ENCODE measurements at places on chromosomes 1 and 21.
A peak's percentile ranks its signal among the peaks of the same experiment; 100 is the strongest.

GRCh38 chr21:45074048-45074817 lies at the start of gene ADARB1:
Gene ADARB1, plus strand, starts transcription at chr21:45074580. Its CDS starts 97,077 bp downstream, at chr21:45171657.
- peak; percentile 69 for DNase-seq

DNA sequence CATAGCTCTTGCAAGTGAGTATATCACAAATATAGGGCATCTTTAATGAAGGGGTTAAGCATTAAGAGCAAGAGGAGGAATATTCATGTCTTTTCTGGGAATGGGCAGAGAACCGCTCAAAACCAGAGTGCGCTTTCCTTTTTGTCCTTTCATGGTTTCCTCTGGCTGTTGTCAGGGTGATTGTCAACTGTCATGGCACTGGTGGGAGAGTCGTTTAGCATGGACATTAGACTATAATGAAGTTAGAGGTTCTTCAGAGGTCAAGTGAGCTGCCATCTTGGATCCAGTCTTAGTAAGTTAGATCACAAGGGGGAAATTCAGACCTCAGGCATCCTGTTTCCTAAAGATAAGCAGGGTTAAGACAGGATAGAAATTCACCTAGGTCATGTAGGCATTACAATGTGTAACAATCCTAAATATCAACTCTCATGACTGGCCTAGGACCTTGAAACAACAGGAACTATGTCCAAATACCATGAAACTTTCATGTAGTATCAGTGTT lies 12.1 kb upstream of the COA6 start:
- DNase-seq: no peak

DNA sequence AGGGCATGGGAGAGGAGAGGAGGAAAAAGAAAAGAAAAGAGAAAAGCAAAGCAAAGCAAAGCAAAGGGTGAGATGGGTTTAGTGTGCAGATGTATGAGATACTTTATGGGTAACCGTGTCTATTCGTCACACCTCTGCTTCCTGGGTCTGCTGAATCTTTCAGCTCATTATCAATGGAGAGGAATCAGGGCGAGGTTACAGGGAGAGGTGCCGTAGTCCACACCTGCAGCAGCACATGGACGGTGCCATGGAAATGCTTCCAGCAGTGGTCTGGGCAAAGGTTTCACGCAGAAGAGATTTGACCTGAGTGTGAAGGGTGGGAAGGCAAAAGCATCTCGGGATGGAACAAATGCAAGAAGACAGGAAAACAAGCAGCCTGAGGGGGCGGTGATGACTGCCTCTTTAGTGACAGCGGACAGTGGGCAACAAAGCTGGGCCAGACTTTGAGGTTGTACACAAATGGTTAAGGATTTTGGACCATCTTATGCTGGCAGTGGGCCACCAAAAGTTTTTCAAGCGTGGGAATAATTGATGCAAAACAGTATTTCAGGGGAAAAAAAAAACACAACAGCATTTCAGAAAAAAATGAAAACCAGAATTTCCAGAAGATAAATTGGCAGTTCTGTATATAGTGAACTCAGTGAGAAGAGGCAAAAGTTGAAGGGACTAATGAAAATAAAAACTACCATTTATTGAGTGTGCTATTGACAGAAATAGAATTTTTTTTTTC lies 19.5 kb upstream of the SRP9 start:
- DNase-seq: no peak

- peak; percentile 84 for DNase-seq
Measured at GRCh38 chr1:1137256-1138045, 21.6 kb upstream of the C1orf159 start.

- no peak for DNase-seq
Measured at GRCh38 chr1:226364514-226364899, 43.4 kb downstream of the PARP1 start.

DNA sequence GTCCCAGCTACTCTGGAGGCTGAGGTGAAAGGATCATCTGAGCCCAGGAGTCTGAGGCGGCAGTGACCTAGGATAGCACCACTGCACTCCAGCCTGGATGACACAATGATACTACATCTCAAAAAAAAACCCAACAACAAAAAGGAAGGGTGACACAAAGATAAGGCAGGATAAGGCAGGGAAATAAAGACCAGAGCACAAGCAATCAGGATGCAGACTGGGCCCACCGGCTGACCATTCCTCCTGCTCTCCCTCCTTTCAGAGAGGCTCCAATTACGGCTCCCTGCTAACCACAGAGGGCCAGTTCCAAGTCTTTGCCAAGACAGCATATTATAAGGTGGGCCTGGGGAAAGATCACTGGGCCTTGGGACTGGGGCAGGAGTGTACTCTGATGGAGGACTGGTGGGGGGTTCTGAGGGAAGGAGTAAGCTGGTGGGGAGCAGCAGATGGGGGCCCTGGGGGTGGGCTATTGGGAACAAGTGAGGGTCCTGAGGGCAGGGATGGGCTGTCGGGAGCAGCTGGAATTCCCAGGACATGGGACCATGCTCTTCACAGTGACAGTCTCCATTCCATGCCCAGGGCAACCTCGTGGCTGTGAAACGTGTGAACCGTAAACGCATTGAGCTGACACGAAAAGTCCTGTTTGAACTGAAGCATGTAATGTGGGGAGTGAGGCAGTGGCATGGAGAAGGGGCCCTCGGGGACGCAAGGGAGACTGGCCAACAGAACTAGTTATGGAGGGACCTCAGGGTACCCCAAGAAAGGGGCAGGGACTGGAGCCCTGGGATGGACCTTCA lies 7.3 kb downstream of the NPR1 start:
- DNase-seq: no peak
